ENCODE measurements at places on chromosomes 12 and 14. TPM values are rescaled to one million over a fixed set of nuclear protein-coding genes. Genes with fewer than 3 reads are reported as not detected.

FOXN4 gene
- not detected for total RNA-seq

DCAF5 gene
- 56.4 TPM for total RNA-seq

SYCP3 gene
- 0.32 TPM for total RNA-seq

LMNTD1 gene
- not detected for total RNA-seq

ANO2 gene
- total RNA-seq = 2.5 TPM

PRKAB1 gene
- 51.8 TPM for total RNA-seq

KRT83 gene
- total RNA-seq = not detected

PTGR2 gene
- 13.4 TPM for total RNA-seq

VDR gene
- 33.8 TPM for total RNA-seq

PARPBP gene
- total RNA-seq = 1.2 TPM

DHRS2 gene
- total RNA-seq = 0.43 TPM

ANKS1B gene
- total RNA-seq = 10.6 TPM

NFE2 gene
- 0.58 TPM for total RNA-seq

PRR4 gene
- total RNA-seq = 2.6 TPM

CLEC1B gene
- not detected for total RNA-seq

GLIPR1L2 gene
- 0.78 TPM for total RNA-seq

GPR84 gene
- 1.8 TPM for total RNA-seq

POMT2 gene
- total RNA-seq = 36.5 TPM

BCL2L14 gene
- 13.5 TPM for total RNA-seq

HECTD4 gene
- 49.1 TPM for total RNA-seq

CLEC6A gene
- total RNA-seq = not detected

PRB2 gene
- not detected for total RNA-seq

RDH12 gene
- total RNA-seq = 166 TPM

CCDC38 gene
- total RNA-seq = not detected

KLHL42 gene
- total RNA-seq = 37.2 TPM
